Ovary (tissue), 10 donors: ENCODE measurements at places on chromosomes 7 and 10. TPM values are rescaled to one million over a fixed set of nuclear protein-coding genes. Genes with fewer than 3 reads are reported as not detected.

GRCh38 chr7:47478926-47479711 lies 102.8 kb downstream of the TNS3 start:
- no peak overlapping the region for H3K27ac ChIP-seq
- peaks cover 49% of the 10 kb centered on the region for H3K4me1 ChIP-seq
- no peak overlapping the region for H3K4me3 ChIP-seq
- DNase-seq: no peak
- no peaks in the 10 kb centered on the region for H3K36me3 ChIP-seq

Gene PODXL
- 56.5 TPM for polyA plus RNA-seq

Gene RNF133
- polyA plus RNA-seq: 0.06 TPM

DNA sequence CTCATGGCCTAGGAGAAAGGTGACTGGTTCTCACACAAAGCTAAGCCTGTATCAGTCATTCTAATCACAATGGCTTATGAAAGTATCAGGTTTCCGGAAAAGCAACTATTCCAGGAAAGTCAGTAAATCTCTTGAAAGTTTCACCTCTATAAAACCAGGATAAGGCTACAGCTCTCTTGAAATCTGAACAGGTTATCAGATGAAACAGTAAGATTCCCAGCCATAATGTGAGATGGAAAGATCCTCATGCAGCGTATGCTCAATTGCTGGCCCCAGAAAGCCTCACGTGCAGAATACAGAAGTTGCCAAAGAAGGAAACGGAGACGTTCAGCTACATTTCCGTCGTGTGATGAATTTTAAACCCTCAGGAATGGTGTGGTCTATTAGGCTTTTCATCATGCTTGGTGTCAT lies 90.0 kb downstream of the PFKFB3 start:
- no peaks in the 10 kb centered on the region for H3K36me3 ChIP-seq
- H3K4me1 ChIP-seq: no peaks in the 10 kb centered on the region
- no peak overlapping the region for H3K4me3 ChIP-seq
